ENCODE measurements at places on chromosomes 1 and 21. TPM values are rescaled to one million over a fixed set of nuclear protein-coding genes. Genes with fewer than 3 reads are reported as not detected.
A peak's percentile ranks its signal among the peaks of the same experiment; 100 is the strongest.

- H3K27ac ChIP-seq = no peak overlapping the region
- no peaks in the 10 kb centered on the region for H3K4me1 ChIP-seq
- no peak for DNase-seq
- H3K27me3 ChIP-seq = no peaks in the 10 kb centered on the region
- no peak overlapping the region for H3K4me3 ChIP-seq
- H3K36me3 ChIP-seq = no peaks in the 10 kb centered on the region
Measured at GRCh38 chr1:84939151-84939550, 46.1 kb upstream of the LPAR3 start.

- peaks cover 22% of the 10 kb centered on the region for H3K4me1 ChIP-seq
- DNase-seq = peak; percentile 95
- no peak overlapping the region for H3K27ac ChIP-seq
- H3K36me3 ChIP-seq = no peaks in the 10 kb centered on the region
- H3K27me3 ChIP-seq = peaks cover 38% of the 10 kb centered on the region
Measured at GRCh38 chr1:109112652-109113285, 1.1 kb upstream of the ELAPOR1 start.

DNA sequence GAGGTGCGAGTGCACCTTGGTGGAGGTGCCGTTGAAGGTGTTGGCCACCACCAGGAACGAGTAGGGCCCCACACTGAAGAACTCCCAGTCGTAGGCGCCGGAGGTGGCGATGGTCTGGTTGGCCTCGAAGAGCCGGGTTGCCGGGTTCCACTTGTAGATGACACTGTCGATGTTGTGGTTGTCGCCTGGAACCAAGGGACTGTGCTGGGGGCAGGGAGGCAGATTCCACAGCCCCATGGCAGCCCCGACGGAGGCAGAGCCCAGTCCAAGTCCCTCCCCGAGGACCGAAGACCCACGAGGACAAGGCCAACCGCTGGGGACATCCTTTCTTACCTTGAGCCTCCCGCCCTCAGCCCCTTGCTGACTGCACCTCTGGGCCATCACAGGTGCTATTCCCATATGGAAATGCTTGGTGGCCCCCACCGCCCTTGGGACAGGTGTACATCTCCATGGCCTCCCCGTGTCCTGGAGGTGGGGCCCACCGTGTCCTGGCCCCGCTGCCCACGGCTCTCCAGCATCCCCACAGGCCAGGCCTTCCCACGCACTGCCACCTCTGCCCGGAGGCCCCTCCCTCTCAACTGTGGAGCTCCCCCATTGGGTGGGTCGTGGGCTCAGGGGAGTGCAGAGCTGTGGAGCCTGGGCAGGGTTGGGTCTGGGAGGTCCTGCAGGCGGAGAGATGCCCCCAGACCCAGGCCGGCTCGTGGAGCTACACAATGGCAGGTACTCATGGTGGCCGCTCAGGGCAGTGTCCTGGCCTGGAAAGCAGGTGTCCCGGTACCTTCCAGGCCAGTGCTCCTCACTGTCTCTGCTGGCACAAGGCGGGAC lies 17.9 kb downstream of the KRTAP10-1 start:
- no peak overlapping the region for H3K4me3 ChIP-seq
- no peak overlapping the region for H3K27ac ChIP-seq
- H3K4me1 ChIP-seq = no peaks in the 10 kb centered on the region
- DNase-seq = peak; percentile 3

GRCh38 chr1:35454616-35455015 lies 102.6 kb downstream of the KIAA0319L start:
- H3K4me3 ChIP-seq = no peak overlapping the region
- no peaks in the 10 kb centered on the region for H3K27me3 ChIP-seq
- peaks cover 21% of the 10 kb centered on the region for H3K36me3 ChIP-seq
- no peak for DNase-seq
- no peak overlapping the region for H3K27ac ChIP-seq
- peaks cover 3% of the 10 kb centered on the region for H3K4me1 ChIP-seq

- H3K27ac ChIP-seq = no peak overlapping the region
- DNase-seq = no peak
- no peak overlapping the region for H3K4me3 ChIP-seq
- H3K27me3 ChIP-seq = no peaks in the 10 kb centered on the region
- no peaks in the 10 kb centered on the region for H3K4me1 ChIP-seq
Measured at GRCh38 chr1:96782856-96783255, 61.3 kb downstream of the PTBP2 start.

GRCh38 chr1:204571128-204571527 lies 54.9 kb downstream of the MDM4 start:
- peaks cover 8% of the 10 kb centered on the region for H3K4me1 ChIP-seq
- no peak overlapping the region for H3K27ac ChIP-seq
- H3K27me3 ChIP-seq = no peaks in the 10 kb centered on the region
- no peak for DNase-seq
- H3K4me3 ChIP-seq = no peak overlapping the region

DNA sequence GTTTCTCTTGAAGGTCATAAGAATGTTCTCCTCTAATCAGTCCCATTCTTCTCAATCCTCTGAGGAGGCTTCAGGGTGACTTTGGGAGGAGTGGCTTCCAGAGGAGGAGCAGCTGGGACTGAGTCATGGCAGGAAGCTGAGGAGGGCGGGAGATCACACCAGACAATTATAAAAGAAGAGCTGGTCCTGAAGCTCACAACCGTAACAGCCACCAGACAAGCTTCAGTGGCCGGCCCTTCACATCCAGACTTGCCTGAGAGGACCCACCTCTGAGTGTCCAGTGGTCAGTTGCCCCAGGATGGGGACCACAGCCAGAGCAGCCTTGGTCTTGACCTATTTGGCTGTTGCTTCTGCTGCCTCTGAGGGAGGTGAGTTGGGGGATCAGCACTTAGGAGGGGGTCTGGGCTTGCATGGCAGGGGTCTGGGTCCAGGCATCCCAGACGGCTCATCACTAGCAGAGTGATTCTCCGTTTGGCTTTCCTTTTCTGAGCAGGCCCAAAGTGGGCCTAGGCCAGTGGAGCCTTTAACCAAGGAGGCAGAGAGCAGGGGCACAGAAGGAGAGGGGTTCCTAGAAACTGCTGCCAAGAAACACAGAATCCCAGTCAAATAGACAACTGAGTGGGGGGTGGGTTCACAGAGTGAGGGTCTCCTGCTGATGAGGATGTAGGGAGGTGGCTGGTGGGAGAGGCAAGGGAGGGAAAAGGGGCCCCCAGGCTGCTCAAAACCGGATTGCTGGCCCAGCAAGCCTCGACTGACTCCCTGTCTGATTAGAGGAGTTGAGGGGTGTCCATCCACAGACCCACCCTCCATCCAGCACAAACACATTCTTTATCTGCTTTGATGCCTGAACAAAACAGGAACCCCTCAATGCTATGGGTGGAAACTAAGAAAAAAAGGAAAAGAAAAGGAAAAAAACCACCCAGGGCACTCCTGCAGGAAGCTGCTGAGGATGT lies at the start of gene ECM1:
Gene ECM1 (plus strand): TSS at position 198 of the 953 bp plus-strand sequence. CDS start 101 bp downstream, at position 299.
- H3K27me3 ChIP-seq = no peaks in the 10 kb centered on the region
- H3K27ac ChIP-seq = peak within 1 kb of the TSS; percentile 73
- no peaks in the 10 kb centered on the region for H3K4me1 ChIP-seq

DNA sequence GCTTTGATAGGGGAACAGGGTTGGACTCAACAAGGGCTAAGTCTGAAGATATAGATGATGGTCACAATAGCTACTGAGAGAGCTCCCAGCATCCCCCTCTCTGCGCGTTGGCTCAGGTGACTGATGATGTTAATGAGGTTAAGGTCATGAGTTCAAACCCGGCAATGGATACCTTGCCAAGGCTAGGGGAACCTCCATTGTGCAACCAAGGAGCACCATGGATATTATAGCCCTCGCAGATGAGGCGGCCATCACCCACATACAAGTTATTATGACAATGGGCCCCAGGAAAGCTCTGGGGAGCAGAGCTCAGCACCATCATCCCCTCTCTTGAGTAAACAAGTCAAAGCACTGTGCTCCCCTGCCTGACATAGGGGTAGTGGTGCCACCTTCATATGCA lies 8.2 kb downstream of the KCNA2 start:
- peaks cover 9% of the 10 kb centered on the region for H3K27me3 ChIP-seq
- no peak overlapping the region for H3K27ac ChIP-seq
- no peaks in the 10 kb centered on the region for H3K36me3 ChIP-seq
- no peak for DNase-seq
- no peak overlapping the region for H3K4me3 ChIP-seq
- no peaks in the 10 kb centered on the region for H3K4me1 ChIP-seq

DNA sequence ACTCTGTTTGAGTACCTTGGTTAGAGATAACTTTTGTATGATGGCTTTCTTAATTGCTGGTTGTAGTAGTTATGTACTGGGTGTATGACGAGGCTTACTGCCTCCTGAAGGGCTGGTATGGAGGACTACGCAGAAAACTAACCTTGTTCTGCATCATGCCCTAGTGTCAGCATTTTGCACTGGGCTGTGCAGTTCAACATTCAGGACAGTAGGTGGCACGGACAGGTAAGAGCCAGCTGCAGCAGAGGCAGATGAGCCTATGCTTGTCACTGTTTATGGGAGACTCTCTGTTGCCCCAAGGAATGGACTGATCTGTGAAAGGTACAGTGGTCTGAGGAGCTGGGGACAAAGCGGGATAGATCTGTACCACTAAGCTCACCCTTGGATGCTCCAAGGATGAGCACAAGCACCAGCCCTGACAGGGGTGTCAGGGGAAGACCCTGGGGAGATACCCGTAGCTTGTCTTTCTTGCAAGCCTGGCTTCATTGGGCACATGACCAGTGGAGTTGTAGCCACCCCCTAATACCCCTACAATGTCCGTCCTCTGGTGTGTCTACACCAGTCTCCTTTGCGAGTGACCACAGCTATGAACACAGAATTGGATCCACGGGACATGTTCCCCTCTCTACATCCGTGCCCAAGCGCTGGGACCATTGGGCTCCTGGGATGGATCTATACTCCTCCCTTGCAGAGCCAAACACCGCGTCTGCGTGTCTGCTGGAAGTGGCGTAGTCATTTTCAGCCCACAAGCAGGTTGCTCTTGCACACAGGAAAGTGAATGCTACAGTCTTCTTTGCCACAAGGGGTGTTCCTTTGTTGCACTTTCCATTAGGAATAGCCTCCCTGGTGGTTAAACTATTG lies 51.1 kb upstream of the CFHR3 start:
- no peak overlapping the region for H3K27ac ChIP-seq
- H3K4me3 ChIP-seq = no peak overlapping the region

- no peak overlapping the region for H3K4me3 ChIP-seq
- H3K27ac ChIP-seq = no peak overlapping the region
- H3K36me3 ChIP-seq = no peaks in the 10 kb centered on the region
- peak; percentile 32 for DNase-seq
Measured at GRCh38 chr1:21534674-21535378, 25.6 kb downstream of the ALPL start.

- H3K36me3 ChIP-seq = no peaks in the 10 kb centered on the region
- DNase-seq = no peak
- no peaks in the 10 kb centered on the region for H3K27me3 ChIP-seq
- H3K27ac ChIP-seq = no peak overlapping the region
- H3K4me3 ChIP-seq = no peak overlapping the region
- H3K4me1 ChIP-seq = peaks cover 25% of the 10 kb centered on the region
Measured at GRCh38 chr1:232548691-232549090, 81.2 kb downstream of the SIPA1L2 start.

- no peaks in the 10 kb centered on the region for H3K27me3 ChIP-seq
- no peak overlapping the region for H3K4me3 ChIP-seq
- DNase-seq = no peak
- H3K36me3 ChIP-seq = no peaks in the 10 kb centered on the region
Measured at GRCh38 chr1:178606839-178607238, 93.9 kb downstream of the TEX35 start.

GRCh38 chr21:36463991-36464390 lies 15.9 kb downstream of the CLDN14 start:
- no peak overlapping the region for H3K27ac ChIP-seq
- H3K4me3 ChIP-seq = no peak overlapping the region
- H3K4me1 ChIP-seq = no peaks in the 10 kb centered on the region
- H3K27me3 ChIP-seq = no peaks in the 10 kb centered on the region
- H3K36me3 ChIP-seq = no peaks in the 10 kb centered on the region

Gene LCE3D
- total RNA-seq = not detected

Gene INSRR
- 0.06 TPM for total RNA-seq

Gene SPRR1A
- total RNA-seq = not detected

Measured in heart right ventricle (tissue), 16 donors.